Liver (tissue), 10 donors: ENCODE measurements at places on chromosomes 13 and 19. TPM values are rescaled to one million over a fixed set of nuclear protein-coding genes. Genes with fewer than 3 reads are reported as not detected.

DNA sequence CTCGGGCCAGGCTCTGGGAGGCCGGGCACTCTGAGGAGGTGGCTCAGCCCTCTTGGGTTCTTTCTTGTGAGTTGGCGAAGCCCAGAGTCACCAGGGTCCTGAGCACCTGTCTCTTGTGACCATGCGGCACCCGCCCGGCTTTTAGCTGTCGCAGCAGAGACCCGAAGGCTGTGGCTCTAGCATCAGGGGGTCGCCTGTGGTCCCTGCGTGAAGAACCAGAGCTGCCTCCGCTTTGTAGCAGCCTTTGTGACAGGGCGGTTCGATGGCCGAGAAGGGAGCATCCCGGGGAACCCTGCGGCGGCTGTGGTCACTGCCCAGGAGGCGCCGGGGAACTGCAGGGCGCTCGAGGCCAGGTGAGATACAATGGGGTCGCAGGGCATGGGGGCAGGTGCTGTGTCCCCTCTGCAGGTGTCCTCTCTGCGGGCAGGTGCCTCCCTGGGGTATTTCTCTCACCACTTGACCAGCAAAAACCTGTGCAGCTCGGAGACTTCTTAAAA is 10.4 kb downstream of the MCF2L start:
- DNase-seq = no peak

DNA sequence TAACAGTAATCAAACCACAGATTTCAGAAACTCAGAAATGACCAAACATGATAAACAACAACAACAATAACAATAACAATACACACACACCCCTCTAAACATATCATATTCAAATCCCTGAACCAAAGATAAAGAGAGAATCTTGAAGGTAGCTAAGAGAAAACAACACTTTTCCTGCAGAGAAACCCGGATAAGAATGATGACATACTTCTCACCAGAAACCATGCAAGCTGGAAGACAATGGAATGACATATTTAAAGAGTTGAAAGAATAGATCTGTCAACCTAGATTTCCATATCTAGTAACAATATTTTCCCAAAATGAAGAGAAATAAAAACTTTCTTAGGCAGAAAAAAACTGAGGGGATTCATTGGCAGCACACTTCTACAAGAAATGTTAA is 138.1 kb downstream of the LIG4 start:
- no peak for DNase-seq

DNA sequence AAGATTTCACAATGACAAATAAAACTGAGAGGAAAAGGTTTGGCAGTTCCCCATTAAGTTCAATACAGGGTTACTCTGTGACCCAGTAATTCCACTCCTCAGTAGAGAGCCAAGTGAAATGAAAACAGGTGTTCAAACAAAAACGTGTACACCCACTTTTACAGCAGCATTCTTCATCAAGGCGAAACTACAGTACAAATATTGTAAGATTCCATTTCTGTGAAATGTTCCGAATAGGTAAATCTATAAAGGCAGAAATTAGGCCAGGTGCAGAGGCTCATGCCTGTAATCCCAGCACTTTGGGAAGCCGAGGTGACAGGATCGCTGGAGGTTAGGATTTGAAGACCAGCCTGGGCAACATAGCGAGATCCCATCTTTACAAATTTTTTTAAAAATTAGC is 8.9 kb upstream of the GDF15 start:
- DNase-seq = no peak

The BEST2 gene
- total RNA-seq = not detected

GRCh38 chr13:61873717-61874116 is 458.1 kb upstream of the PCDH20 start:
- no peak for DNase-seq

The STARD13 gene
- total RNA-seq = 15.3 TPM
